ENCODE measurements at places on chromosomes 13 and 19.

DNA sequence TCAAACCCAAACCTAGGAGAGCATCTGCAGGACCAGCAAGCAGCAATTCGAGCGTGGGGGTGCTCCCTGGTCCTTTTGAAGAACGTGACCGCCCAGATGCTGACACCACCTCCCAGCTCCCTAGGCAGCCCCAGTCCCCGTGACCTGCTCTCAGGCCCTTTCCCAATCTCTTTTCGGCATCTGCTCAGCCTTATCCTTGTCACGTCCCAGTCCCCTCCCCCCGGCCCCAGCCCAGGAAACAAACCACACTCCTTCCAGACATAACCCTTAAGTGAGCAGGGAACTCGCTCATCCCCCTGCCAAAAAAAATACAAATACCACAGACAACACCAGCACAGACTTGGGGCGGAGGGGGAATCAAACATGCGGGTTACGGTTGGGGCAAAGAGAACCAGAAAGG is 3.3 kb downstream of the MLLT1 start:
- DNase-seq, result no peak

DNA sequence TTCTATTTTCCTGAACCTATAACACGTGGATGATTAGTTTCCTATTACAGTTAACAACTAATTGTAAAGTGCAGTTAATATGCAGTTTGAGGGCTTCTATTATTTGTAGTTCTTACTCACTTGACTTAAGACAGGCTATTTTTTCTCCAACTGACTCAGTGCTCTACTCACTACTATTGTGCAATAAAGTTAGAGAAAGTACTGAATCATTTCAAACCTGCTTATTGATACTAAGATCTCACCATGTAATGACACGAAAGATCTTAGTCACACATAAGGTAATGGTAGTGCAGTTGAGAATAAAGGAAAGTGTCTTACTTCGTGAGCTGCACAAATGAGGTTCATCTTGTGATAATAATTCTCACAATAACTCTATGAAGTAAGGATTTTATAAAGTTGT is 22.8 kb upstream of the ITM2B start:
- DNase-seq, result no peak

DNA sequence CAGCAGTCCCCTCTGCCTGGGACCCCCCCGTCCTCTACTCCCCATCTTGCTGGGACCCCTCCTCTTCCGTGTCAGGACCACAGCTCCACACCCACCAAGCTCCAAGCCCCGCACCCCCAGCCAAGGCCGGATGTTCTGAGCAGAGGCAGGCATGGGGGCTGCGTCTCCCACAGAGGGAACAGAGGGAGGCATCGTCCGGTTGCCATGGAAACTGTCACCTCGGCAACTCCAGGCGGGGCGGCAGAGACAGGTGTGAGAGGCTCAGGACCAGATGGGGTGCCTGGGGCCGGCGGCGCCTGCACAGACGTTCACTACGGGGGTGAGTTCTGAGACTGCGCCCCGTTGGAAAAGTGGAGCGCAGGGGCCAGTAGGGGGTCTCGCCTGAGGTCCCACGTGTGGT is 5.4 kb downstream of the RNU6-9 start:
- no peak for DNase-seq

- DNase-seq, result no peak
Observed at GRCh38 chr19:54707962-54708361, 16.3 kb upstream of the KIR3DL3 start.

DNA sequence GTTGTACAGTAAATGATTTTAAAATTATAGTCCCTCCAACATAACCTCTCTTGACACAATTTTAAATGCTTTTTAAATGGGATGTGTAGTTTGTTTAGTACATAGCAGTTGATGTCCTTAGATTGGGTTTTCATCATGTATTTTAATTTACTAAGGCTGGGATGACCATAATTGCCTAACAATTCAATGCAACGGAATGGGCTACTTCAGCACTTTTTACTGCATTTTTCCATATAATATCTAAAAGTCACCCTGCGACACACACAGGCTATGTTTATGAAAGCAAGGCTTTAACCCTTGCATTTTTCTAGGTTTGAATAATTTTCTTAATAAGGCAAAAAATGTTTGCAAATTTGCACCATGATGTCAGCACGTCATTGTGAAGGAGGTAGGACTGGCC is 321.0 kb downstream of the DLEU7 start:
- DNase-seq, result no peak

DNA sequence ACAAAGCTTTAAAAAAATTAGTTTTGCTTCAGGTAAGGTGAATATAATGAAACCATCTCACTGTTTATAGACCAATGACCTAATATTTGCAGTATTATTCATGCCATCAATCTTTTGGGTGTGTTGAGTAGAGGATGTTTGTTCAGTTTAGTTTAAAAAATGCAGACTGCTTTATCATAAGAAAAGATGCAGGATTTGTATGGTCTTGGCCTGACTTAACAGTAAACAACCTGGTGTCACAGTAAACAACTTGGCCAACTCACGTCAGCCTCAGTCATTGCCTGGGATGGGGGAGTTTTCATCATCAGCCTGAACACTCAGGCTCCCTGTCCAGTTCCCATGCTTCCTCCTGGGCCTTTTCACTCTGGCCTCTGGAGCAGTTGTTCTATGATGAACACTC is 55.1 kb downstream of the LMO7 start:
- no peak for DNase-seq

DNA sequence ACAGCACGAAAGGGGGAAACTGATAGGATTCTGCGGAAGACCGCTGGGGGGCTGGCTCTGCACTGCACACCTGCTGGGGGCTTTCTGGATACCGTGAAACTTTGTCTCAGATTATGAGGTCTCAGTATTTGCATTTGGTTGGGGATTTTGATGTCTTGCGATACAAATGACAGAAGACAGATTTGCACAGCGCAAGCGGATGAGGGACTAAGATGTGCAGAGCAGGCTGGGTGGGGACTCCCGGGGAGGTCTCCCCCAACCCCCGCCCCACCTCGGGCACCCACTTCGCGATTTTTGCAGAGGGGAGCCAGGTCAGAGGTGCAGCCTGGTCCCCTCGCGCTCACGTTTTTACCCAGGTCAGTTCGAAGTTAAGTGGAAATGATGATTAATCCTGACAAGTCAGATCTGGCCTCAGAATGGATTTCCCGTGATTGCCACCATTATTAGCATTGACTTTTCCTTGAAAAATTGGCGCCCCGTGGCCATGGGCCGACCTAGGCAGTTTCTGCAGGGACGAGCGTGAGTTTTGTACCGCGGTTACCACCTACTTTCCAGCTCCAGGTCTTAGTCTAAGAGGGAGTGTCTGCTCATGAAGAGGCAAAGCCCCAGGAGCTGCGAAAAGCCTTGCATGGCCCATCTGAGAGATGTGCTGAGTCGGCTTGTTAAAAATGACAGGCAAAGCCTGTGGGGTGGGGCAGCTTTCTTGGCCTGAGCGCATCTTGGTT is 1.3 kb upstream of the GJB2 start:
- no peak for DNase-seq

GRCh38 chr13:41919741-41920487 is 41.0 kb downstream of the VWA8 start:
- no peak for DNase-seq

DNA sequence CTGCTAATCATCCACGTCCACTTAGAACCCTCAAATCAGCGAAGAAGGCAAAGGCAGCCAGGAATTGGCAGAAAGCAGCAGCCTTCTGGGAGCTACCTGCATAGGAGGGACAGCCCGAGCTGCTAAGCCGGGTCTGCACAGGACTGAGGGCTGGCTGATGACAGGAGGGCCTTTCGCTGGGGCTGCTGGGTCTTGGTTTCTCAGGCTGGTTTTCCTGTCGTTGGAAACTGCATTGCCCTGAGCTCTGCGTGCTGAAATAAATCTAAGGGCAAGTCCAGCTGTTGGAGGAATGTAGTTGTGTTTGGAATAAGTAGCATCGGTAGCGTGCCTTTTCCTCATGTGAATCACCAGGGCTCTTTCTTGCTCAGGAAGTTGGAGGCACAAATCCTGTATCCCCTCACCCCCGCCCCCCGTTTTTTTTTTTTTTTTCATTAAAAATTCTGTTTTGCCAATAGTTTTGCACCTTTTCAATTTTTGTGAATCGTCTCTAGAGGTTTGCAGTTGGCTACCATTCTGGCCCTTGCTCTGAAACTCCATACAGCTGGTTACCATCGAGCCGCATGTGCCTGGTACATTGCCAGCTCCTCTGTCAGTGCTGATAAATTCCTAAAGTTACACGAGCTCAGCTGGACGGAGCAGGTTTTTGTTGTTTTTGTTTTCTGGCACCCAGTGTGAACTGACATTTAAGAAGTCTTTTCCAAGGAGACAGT is 193.9 kb upstream of the RNF113B start:
- DNase-seq, result no peak

DNA sequence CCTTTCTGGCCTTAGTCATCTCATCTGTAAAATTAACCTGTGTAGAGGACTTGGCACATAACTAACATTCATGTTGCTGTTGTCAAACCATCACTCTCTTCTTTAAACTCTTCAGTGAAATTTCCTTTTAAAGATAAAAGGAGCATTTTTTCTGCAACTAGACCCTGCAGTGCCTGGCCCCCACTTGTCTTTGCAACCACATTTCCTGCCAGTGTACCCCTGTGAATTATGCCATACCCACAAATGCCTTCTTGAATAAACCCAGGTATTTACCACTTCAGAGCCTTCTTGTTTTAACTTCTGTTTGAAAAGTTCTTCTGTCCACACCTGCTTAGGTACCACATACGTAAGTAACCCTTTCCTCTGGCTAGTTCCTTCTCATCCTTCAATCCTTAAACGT is 118.8 kb downstream of the CDK8 start:
- no peak for DNase-seq

- DNase-seq, result no peak
Observed at GRCh38 chr13:42836930-42837690, 55.7 kb downstream of the FAM216B start.

DNA sequence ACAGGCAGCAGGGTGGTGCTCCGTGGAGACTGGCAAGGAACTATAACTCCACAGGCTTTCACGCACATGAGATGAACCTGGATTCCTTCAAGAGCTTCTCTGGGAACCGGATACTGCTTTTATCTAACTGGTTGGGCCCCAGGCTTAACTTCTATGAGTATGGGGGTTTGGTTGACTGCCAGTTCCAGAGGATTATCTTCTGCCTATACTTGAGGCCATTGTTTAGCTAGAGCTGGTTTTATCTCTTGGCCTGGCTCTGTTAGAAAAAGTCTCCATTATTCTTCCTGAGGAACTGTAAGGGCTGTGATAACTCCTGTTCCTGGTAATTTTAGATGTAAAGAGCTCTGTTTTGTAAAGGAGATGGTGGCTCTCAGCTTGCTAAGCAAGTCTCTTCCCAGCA is 40.9 kb downstream of the ZNF846 start:
- no peak for DNase-seq

- no peak for DNase-seq
Observed at GRCh38 chr13:71149046-71149445, 718.0 kb downstream of the DACH1 start.

GRCh38 chr19:48415395-48415794 is 21.9 kb downstream of the GRIN2D start:
- peak; percentile 55 for DNase-seq

DNA sequence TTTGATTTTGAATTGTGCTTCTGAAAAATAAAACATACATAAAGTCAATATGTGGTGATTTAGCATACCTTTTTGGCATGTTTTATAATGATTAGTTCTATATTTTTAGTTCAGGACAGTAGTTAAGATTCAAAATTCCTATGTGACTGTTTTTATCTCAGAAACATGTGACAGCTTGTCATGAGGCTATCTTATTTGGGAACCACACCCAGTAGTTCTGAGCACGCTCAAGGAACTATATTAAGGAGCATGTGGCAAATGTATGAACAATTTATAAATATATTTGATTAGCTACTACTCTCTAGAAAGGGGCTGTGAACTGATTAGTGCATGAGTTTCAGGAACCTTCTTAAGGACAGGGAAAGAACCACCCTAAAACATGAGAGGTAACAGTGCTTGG is 38.8 kb downstream of the FGF9 start:
- DNase-seq, result no peak

DNA sequence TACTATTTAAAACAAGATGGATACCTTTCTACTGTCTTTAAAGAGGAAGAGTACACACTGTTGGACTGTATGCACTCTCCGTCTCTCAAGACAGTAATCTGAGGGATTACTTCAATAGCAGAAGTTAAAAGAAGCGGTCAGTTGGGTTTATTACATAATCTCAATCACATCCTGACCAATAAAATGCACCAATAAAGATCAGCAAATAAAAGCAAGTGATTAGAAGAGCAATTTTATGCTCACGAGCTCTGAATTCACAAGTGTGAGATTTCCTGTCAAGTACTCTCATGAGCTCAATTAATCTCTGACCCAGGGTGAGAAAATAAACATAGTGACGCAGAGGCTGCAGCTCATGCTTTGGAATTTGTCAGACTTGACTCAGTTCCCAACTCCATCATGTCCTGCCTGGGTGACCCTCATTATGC is 12.2 kb downstream of the ABCC4 start:
- DNase-seq, result no peak

GRCh38 chr19:34972163-34972705 is 8.2 kb upstream of the ZNF792 start:
- no peak for DNase-seq

GRCh38 chr13:44108331-44108858 is 228.7 kb downstream of the LACC1 start:
- DNase-seq, result no peak

DNA sequence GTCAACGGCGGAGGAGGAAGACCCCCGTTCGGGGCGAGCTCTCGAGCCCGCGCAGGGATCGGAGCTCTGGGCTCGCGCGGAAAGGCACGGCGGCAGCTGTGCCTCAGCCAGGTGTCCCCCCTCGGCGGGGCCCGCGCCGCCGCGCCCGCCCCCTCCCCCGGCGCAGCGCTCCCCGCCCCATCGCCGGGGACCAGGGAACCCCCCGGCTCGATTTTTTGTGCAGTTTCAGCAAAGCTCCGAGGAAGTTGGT is 110.0 kb downstream of the KCNRG start:
- DNase-seq, result no peak

- no peak for DNase-seq
Observed at GRCh38 chr19:48230555-48231129, 25.1 kb downstream of the CARD8 start.

DNA sequence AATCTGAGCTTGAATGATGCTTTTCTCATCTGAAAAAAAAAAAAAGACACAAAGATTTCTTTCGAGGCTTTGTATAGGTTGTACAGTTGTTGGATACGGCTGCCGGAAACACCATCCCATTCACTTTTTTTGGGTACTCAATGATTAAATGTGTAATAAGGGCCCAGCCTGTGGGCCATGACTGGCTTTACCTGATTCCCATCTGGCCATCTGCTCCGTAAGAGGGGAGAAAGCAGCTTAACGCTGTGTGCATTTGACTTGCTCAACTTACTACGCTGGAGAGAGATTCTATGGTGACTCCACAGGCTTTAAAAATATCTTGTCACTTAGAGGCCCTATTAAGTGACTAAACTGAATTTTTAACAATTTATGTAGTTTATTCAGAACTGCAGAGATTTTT is 731 bp downstream of the ZNF558 start:
- DNase-seq, result no peak
